Hematopoietic multipotent progenitor cell (in vitro differentiated cells): ENCODE measurements at places on chromosomes 2 and 18. TPM values are rescaled to one million over a fixed set of nuclear protein-coding genes. Genes with fewer than 3 reads are reported as not detected.

BOLL gene
- not detected for total RNA-seq

DSC3 gene
- not detected for total RNA-seq

KCNS3 gene
- total RNA-seq: not detected

PAX3 gene
- not detected for total RNA-seq

FTCDNL1 gene
- 8.3 TPM for total RNA-seq

ZC3H8 gene
- total RNA-seq: 2.2 TPM

TWIST2 gene
- not detected for total RNA-seq

PCARE gene
- under 0.01 TPM for total RNA-seq

PLEK gene
- total RNA-seq: 48.2 TPM

DLX1 gene
- not detected for total RNA-seq

PSTPIP2 gene
- total RNA-seq: 18.3 TPM

FOXD4L1 gene
- total RNA-seq: 0.27 TPM

GRCh38 chr2:66539452-66539851 is 104.5 kb downstream of the MEIS1 start:
- DNase-seq: no peak

GRCh38 chr2:240290432-240291336 is 144.8 kb upstream of the GPC1 start:
- DNase-seq: no peak

- DNase-seq: no peak
Measured at GRCh38 chr2:236642584-236643291, 73.1 kb downstream of the ACKR3 start.

DNA sequence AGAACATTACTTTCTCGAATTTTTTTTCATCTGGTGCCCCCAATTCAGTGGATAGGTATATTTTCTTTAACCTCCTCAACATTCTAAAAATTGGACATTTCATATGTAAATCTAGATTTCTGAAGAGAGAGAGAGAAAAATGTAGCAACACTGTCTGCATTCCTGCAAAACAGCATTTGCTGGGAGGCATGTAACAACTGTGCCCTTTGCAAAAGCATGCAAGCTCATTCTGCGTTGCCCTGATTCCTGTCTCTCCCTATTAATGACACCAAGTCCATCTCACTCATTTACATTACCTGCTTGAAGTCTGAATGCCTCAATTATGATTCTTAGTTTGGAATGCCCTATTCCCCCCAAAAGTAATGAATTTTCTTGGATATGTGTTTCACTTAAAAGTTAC is 79.8 kb upstream of the BARD1 start:
- DNase-seq: no peak

- DNase-seq: no peak
Measured at GRCh38 chr2:81767187-81767912, 1462.8 kb upstream of the LRRTM1 start.

DNA sequence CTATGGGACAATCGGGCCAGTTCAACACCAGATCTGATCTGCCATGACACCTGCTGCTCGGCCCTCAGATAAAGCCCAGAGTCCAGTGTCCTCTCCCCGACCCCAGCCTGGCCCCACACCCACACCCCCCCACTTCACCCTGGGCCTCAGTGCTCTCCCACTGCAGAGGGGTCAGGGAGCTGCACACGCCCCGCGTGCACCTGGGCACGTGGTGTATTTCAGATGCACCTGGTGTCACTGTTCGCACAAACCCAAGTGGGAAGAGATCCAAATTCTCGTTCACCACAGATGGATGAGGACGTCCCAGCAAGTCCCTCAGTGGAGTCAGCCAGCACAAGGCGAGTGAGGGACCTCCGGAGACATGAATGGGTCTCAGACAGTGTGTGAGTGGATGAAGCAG is 161.3 kb downstream of the RTP5 start:
- DNase-seq: no peak

DNA sequence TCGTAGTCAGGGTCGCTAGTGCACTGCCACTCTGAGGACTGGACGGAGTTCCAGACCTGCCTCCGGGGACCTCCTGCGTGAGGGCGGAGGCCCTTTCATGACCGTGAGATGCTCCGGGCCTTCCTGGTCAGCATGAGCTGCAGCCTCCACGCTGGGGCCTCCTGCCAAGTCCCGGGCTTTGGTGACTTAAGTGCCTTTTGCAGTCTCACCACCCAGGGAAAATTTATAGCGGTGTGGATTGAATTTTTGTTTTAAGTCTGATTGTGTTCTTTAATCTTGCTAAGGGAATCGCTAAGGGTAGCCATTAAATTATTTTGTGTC is 33.6 kb downstream of the CHRNA1 start:
- no peak for DNase-seq

- DNase-seq: no peak
Measured at GRCh38 chr2:120992791-120993555, 257.3 kb downstream of the GLI2 start.

- no peak for DNase-seq
Measured at GRCh38 chr2:197601726-197602125, 73.7 kb downstream of the RFTN2 start.

GRCh38 chr18:35694808-35695207 is 113.3 kb downstream of the GALNT1 start:
- DNase-seq: no peak

- DNase-seq: no peak
Measured at GRCh38 chr18:8766559-8767293, 61.4 kb downstream of the MTCL1 start.

- no peak for DNase-seq
Measured at GRCh38 chr2:177393203-177393755, 706 bp downstream of the AGPS start.

- DNase-seq: no peak
Measured at GRCh38 chr2:99156891-99157290, 2.1 kb downstream of the LIPT1 start.

DNA sequence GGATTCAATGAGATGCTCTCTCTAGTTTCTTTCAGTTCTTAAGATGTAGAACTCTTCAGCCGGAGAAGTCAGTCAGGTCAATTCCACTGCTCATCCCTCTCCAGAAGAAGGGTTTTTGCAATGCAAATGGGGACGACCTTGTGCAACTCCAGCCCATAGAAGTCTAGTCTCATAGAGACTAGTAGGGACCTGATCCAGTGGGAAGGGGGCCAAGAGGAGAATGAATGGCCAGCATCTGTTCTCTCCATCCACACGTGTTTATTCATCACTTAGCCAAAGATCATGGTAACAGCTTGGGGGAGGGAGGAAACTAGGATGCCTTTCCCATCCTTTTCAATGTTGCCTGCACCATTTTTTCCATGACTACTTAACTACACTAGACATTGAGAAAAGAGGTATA is 120.2 kb downstream of the LAMA3 start:
- no peak for DNase-seq

DNA sequence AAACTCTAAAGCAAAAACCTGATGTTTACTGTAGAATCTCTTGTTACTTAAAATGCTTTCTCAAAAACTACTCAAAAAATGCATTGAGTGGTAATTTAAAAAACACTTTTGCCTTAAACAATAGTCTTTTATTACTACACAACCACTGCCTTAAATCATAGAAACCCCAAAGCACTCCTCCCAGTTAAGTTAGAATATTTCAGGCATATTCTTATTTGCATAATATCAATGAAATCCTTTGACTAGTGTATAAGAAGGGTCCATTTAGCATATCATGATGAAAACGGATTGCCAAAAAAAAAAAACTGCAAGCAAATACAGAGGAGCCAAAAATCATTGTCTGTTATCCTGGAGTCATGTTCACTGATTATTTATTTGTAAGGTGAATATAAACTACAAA is 119.2 kb downstream of the PTPRM start:
- no peak for DNase-seq

- no peak for DNase-seq
Measured at GRCh38 chr18:26477828-26478466, 70.4 kb downstream of the KCTD1 start.

GRCh38 chr2:239382384-239382880 is 18.4 kb downstream of the HDAC4 start:
- DNase-seq: no peak
